Stimulated activated CD8-positive, alpha-beta memory T cell treated with anti-CD3 and anti-CD28 coated beads, Interleukin-7, amount 100 ng/mL, for 1 hour (primary cell): ENCODE measurements at places on chromosomes 5 and 9.

DNA sequence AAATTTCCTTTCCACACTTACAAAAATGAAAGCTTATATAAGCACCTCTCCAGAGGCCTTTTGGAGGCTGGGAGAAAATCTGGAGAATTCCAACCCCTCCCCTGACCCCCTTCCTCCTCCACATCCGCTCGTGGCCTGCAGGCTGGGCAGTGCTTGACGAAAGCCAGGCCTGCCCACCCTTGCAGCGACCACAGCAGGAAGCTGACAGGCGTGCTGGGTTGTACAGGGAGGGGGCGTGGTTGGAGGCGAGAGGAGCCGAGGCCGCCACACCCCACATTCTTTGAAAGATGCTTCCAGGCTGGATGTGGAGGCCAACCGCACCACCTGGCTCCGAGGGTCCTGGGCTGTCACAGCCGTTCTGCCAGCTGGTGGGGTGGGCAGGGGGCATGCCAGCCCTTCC lies 47.8 kb upstream of the IER5L start:
- no peak for DNase-seq

DNA sequence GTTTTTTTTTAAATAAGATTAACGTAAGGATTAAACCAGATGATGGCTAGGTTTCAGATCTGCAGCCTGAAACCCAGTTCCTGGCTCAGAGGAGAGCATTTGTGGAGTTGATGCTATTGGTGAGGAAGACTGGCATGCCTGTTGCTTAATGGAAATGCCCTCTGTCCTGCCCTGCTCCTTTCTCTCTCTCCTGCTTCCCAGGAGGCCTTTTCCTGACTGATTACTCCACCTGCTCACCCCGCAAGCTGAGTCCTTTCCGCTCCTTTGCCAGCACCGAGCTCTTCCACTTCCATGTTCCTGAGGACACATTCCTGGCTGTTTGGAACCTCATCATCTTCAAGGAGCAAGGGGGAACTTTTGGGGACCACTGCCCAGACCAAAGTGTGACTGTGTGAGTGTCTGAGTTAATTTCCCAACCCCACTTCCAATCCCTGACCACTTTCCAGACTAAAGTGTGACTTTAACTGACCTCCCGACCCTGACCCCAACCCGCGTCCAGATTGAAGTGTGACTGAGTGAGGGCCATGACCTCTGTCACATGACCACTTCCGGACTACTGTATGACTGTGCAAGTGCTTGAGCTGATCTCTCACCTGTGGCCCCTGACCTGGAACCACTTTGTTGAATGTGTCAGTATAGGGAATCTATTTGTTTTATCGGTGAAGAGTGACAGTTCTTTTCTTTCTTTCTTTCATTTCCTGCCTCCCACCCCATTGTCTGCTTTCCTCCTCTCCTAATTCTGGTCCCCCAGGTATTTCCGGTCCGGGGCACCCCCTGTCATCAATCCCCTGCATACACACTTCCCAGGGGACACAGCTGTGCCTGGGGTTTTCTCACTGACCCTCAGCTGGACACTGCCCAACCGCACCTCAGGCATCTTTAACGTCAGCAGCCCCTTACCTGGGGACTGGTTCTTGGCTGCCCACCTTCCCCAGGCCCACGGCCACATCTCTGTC lies 5.5 kb downstream of the TMEM8B start:
- DNase-seq = no peak

- DNase-seq = no peak
These were observed 100.1 kb upstream of the TNFAIP8 start for GRCh38 chr5:119255571-119256356.

GRCh38 chr5:124909734-124910133 lies 163.3 kb upstream of the ZNF608 start:
- no peak for DNase-seq

GRCh38 chr5:60349891-60350415 lies 350.0 kb downstream of the DEPDC1B start:
- no peak for DNase-seq

DNA sequence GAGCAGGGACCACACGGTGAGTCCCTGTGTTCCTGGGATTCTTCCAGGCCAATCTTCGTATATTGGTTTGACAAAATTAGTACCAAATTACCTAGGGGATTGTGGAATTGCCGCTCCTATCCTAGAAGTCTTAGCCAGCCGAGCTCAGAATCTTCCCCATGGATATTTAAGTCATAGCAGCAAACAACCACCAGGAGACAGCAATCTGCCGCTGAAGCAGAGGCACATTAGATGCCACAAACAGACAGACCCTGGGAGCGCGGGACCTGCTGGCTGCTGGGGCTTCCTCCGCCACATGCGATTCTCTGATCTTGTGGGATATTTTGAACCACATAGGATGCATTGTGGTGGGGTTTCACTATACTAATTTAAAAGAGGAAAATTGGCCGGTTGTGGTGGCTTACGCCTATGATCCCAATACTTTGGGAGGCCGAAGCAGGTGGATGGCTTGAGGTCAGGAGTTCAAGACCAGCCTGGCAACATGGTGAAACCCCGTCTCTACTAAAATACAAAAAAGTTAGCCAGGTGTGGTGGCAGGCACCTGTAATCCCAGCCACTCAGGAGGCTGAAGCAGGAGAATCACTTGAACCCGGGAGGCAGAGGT lies 31.7 kb upstream of the ZBTB43 start:
- DNase-seq = no peak

DNA sequence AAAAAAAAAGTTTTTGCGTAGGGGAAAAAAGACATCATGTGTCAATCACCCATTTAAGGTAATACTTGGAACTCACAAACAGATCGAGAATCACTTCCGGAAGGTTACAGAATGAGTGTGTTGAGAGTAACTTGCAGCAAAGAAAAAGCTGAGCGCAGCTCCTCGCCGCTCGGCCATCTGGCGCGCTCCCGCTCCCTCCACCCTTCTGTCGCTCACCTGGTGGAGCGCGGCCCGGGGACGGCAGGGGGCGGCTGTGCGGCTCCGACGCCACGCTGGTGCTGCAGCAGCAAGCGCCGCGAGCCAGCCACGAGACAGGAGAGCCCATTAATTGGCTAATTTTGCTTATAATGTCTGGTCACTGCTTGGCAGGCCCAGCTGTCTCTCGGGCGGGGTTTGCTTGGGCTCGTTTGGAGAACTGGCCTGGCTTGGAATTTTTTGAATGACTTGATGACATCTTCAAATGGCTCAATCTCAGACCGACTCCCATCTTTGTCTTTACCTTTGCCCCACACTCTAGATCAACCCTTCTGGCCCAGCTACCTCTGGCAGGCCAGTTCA lies 601.8 kb downstream of the CCDC171 start:
- DNase-seq = no peak

DNA sequence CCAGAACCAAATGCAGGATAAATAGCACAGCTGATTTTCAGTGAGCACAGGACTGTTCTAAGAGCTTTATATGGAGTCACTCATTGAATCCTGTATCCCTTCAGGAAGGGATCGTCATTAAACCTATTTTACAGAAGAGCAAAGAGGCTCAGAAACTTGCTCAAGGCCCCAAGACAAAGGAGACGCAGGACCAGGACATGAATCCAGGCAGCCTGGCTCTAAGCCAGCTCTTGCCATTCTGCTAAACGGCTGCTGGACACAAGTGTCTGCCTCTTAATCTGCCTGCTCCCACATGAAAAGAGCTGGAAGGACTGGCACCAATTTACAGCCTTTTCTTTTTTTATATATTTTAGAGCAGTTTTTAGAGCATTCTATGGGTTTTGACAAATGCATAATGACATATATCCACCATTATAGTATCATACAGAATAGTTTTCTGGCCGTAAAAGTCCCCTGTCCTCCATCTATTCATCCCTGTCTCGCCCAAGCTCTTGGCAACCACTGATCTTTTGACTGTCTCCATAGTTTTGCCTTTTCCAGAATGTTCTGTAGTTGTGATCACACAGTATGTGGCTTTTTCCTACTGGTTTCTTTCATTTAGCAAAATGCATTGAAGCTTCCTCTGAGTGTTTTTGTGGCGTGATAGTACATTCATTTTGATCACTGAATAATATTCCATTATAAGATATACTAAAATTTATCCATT lies 37.5 kb downstream of the RETREG1 start:
- no peak for DNase-seq

DNA sequence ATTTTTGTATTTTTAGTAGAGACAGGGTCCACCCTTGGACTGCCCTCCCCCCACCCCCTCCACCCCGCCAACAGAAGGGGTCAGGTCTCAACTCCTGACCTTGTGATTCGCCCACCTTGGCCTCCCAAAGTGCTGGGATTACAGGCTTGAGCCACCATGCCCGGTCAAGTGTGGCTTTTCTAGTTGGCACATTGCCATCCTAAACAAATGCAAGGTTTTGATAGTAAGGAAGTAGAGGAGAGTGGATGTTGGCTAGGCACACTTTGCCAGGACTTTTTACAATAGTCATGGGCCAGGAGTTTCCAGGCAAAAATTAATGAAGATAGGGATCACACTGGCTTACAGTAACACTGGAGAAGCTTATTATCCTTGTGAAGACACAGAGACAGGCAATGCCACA lies 62.4 kb downstream of the GALNT12 start:
- no peak for DNase-seq

DNA sequence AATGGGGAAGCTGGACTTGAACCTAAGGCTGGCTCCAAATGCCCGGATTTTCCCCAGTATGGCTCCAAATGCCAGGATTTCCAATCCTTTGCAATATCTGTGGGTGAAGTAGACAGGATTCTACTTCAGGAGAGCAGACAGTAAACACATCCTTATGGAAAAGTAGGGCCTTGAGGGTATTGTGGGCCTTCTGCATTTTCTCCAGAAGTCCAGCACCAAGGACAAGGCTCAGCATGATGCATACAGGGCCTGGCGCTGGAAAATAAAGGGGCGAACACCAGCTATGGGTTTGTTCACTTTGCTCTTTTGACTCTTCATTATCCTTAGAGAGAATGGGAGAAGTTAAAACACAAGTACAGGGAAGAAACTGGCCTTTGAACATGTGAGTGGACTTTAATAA lies 347.5 kb downstream of the SEMA5A start:
- DNase-seq = no peak

GRCh38 chr9:116372081-116372673 lies 218.6 kb downstream of the PAPPA start:
- DNase-seq = no peak

DNA sequence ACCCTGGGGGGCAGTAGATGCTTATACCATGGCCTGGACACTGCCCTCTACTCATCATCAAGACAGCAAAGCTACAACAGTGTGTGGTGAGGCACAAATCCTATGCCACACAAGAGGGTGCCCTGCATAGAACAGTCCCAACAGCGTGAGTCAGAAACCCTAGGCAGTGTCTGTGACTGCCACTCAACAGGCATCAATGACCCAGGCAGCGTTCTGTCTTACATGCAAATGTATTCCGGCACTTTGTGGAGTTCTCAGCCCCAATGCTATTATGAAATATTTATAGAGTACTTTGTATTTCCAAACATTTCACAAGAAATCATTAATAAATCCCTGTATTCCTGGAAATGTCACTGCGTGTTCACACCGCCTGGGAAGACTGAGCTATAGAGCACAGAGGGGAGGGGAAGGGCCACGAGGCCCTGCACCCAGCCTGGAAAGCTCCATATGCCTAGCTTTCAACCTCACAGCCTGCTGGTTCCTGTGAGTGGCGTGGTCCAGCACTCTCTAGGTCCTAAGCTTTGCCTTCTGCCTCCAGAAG lies 77.7 kb downstream of the NIPSNAP3B start:
- DNase-seq = no peak

GRCh38 chr5:93311881-93312280 lies 269.1 kb downstream of the NR2F1-AS1 start:
- DNase-seq = no peak

GRCh38 chr5:65981548-65981947 lies 55.2 kb downstream of the ERBIN start:
- no peak for DNase-seq

DNA sequence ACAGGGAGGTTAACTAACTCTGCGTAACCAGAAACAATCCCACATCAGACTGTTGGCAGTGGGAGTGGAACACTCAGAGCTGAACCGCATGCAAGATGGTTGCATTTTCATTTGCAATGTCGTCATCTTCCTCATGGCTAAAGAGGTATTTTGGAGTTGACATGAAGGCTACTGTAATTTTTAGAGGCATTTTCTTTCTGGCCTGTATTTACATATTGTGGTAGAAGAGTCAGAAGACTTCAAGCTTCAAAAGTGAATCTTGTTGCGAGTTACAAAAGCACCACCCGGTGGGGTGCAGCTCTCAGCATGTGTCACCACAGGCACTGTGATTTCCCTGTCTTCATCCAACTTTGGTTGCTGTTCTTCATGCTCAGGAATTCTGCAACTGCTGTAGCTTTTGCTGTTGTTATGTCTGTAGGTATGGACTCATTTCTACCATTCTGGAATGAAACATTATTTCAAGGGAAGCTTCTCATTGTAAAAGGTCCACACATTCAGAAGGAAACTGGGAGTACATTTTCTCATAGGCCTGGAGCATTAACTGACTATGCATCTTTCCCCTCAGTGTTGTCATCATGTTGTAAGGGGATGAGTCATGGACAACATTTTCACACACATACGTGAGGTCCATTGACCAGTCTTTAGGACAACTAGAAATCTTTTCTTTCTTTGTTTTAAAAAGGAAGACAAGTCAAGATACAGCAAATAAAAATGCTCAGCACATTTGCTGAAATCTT lies 35.4 kb upstream of the GDNF start:
- no peak for DNase-seq

DNA sequence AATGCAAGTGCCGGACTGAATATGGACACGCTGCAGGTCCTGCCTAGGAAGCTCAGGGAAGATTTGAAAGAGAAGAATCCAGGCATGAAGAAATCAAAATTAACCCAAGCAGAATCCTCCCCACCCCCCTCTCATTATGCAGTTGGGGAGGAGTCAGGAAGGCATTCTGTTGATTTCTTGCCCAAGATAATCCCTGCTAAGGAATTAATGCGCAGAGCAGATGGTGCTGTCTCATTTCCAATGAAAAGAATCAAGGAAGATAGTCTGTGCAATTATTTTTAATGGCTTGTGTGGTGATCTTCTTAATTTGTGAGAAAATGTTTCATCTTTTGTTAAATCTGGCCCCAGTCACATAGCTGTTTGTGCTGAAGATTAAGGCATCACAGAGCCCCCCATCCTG lies 145.0 kb downstream of the ZNF462 start:
- DNase-seq = no peak
